Muscle of leg (tissue), 16 donors: ENCODE measurements at places on chromosomes 3 and 15.

- DNase-seq: peak; percentile 76
These were observed 38.4 kb upstream of the TRAK1 start for GRCh38 chr3:42052484-42053351.

- DNase-seq: peak; percentile 53
These were observed 90.9 kb downstream of the SAMMSON start for GRCh38 chr3:70090322-70090913.

DNA sequence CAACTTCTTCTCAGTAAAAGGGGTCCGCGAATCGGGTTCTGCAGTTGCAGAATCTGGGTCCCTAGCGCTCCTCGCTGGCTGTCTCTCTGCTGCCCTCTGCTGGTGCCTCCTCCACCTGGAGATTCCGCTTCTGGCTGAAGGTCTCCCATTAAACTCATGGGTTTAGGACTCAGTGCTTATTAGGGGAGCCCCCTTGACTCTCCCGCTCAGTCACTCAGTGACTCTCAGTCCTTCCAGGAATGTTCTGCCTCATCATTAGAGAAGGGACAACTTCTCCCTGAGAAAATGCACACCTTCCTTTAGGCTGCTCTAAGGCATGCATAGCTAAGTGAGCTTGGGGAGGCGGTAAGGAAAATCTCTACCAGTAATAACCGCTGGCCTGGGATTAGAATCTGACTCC is 7.1 kb downstream of the CPN2 start:
- DNase-seq: peak; percentile 70

DNA sequence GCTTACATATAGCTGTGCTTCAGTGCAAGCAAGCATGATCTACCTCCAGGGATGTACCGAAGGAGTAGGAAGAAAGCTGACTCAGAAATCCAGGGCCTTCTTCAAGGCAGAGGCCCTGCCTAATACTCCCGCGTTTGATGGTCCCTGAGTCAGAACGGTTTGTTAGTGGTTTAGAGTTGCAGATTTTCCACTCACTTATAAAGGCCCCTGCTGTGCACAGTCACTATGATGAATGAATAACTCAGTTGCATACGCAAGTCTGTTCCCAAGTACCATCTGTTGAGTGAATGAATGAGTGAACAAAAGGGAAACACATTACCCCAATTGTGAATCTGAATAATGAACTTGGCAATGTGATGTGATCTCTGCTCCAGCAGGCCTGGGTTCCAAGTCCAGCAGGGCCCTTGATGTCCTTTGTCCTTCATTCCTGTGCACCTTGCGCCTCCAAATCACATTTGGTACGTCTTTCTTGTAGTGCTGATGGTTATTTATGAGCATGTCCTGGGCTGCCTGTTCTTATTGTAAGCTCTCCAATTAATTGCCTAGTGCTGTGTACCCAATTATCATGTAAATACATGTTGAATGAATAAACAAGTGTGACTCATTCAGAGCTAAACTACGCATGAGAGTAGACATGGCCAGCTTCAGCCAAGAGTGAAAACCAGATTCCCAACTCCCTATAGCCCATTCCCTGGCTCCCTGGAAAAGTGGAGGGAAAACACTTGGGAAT is 85.3 kb upstream of the LIMD1 start:
- DNase-seq: peak; percentile 63

DNA sequence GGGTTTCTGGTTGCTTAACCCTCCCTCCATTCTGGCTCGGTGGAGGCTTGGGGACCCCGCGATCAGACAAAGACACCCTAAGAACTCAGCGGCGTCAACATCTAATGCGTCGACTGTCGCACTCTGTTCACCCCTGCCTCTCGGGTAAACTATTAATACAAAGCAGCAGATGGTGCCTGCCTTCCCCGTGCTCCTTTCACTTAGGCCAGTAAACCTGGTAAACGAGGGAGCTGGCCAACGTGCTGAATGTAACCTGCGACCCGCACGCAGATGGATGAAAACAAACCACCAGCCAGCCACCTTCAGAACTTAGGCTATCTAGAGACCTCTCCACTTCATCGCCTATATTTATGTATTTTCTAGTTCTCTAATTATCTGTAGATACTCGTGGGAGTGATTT is 848 bp upstream of the CADPS start:
- DNase-seq: peak; percentile 55

DNA sequence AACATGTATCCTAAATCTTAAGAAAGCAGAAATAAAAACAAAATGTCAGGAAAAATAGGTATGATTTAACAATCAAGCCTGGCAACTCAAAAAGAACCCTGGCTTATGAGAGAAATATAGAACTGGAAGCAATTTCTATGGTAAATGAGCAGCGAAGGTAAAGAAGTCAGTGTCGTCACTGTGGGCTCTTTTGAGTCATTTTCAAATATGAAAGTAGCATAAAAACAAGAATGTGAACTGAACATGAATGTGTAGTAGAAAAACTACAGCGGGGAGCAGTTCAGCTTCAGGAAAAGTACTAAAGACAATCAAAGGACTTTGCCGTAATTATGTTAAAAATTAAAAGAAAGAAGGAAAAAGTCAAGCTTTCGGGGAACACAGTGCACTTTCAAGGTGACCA is 17.5 kb downstream of the LSG1 start:
- DNase-seq: no peak

DNA sequence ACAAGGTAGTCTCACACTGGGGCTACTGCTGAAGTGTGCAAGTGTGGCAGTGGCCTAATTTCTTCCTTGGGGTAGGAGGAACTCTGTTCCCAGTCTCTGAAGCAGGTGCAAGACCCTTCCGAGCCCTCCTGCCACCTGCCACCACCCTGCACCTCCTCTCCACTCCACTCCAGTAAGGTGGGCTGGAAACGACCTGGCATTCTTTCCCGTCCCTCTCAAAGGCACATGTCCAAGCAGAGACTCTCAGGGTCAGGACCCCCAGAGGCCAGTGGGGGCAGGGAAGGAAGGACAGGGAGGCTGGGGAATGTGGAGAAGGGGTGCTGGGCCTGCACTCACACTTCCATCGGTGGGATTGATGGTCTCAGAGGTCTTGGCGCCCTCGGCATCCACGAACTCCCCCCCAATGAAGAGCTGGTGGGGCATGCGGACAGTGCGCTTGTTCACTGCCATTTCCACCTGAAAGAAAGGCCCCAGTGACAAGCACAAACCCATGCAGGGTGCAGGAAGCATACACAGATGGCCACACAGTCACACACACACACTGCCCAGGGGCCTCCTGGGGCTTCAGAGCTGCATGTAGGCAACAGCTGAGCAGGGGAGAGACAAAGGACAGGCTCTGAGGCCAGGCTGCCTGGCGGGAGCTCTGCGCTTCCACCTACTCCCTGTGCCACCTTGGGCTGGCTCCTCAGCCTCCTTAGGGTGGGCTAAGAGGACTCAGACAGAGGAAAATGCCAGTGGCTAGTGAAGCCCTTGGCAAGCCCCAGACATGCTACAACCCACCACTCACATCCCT is 43.8 kb downstream of the ALDH1L1 start:
- no peak for DNase-seq

- peak; percentile 41 for DNase-seq
These were observed 44.8 kb downstream of the CMTM8 start for GRCh38 chr3:32283304-32283703.

- DNase-seq: no peak
These were observed 7.3 kb upstream of the CDAN1 start for GRCh38 chr15:42744195-42744594.

GRCh38 chr3:47385007-47385406 is 4.2 kb downstream of the PTPN23 start:
- DNase-seq: no peak

- DNase-seq: no peak
These were observed 33.9 kb upstream of the SLC41A3 start for GRCh38 chr3:126117786-126118185.

DNA sequence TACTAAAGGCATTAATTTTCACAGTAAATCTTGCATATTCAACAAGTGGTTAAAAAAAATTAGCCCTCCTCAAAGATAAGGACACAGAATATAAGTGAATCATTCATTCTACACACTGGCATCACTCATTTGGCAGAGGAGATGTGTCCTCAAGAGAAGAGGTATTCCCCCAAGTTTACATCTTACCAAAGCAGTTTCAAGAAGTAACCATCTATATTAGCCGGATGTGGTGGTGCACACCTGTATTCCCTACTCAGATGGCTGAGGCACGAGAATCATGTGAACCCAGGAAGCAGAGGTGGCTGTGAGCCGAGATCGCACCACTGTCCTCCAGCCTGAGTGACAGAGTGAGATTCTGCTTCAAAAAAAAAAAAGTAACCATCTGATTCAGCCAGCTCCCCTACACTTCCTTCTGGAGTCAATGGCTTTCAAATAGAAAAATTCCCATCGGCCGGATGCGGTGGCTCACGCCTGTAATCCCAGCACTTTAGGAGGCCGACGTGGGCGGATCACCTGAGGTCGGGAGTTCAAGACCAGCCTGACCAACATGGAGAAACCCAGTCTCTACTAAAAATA is 15.4 kb downstream of the RAF1 start:
- no peak for DNase-seq

GRCh38 chr3:187740421-187741399 is 4.6 kb downstream of the BCL6 start:
- peak; percentile 83 for DNase-seq

DNA sequence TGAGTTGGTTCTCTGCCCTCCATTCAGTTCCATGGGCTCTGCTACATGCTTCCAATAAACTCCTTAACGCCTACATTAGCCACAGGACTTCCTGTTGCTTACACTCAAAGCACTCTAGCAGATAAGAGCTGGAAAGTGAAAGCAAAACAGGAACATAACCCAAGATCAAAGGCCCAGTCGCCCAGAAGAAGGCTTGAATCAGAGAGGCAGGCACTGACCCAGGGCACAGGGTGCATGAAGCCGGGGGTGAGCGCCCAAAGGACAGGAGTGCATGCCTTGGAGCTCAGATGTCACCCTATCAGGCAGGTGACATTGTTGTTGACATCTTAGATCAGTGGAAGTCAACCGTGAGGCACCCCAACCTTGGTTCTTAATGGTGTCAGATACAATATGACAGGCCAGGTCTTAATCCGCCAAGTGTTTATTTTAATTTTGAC is 235.1 kb downstream of the UACA start:
- DNase-seq: no peak

DNA sequence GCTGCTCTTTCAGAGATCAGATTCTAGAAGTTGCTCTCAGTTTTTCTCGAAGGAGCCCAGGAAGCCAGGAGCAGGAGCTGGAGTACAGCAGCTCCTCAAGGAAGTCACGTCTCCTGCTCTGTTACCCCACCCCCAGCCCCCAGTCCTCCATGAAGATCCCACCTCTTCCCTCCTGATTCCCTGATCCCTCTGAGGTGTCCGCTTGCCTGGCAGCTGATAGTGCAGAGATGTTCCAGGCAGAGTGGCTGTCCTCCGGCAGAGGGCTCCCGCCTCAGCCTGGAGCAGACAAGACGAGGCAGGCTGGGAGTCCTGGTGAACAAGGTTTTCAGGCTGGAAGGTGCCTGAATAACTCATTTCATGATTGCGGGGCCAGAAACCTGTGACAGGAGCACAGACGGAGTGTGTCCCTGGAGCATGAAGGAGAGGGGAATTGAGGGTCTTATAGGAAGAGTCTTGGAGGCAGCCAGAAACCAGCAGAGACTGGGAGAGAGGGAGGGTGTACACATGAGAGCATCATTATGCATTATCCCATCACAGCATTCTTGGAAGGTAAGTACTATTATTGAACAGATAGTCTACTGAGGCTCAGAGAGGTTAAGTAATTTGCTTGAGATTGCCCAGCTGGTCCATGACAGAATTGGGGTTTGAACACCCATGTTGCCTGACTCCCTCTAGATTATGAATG is 1.2 kb downstream of the HRH1 start:
- DNase-seq: peak; percentile 89

GRCh38 chr3:80157546-80157945 is 389.7 kb upstream of the ROBO1 start:
- peak; percentile 23 for DNase-seq

- DNase-seq: no peak
These were observed at the start of gene CLDN18 for GRCh38 chr3:138009476-138010272. Gene CLDN18, plus strand, starts transcription at chr3:138010165. Its CDS starts 61 bp downstream, at chr3:138010226.

- no peak for DNase-seq
These were observed 83.9 kb downstream of the ZIC1 start for GRCh38 chr3:147493065-147493464.

DNA sequence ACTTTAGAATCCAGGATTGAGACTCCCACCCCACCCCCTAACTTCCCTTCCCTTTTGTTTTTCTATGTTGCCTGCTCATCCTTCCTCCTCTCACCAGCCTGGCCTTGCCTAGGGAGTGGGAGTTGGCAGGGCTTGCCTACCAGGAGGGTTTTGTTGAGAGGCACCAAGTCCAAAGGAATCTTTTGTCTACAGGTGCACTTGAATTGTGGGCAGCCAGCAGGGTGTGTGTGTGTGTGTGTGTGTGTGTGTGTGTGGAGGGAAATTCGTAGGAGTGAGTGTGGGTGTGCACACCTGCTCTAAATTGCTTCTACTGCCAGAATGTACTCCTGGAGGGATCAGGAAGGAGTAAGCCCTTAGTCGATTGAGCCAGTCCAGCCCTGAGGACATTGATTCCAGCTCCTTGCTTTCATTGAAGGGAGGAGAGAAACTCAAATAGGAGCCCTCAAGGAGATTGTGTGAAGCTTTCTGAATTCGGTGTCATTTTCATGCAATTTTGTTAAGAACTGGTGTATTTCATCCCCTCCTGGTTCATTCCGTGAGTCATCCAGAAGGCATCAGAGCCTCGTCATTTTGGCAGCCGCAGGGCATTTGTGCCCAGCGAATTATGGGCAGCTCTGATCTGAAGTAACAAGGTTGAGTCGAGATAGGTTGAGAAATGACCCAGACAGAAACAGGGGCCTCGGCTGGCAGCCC is 112.1 kb downstream of the SLCO3A1 start:
- no peak for DNase-seq

DNA sequence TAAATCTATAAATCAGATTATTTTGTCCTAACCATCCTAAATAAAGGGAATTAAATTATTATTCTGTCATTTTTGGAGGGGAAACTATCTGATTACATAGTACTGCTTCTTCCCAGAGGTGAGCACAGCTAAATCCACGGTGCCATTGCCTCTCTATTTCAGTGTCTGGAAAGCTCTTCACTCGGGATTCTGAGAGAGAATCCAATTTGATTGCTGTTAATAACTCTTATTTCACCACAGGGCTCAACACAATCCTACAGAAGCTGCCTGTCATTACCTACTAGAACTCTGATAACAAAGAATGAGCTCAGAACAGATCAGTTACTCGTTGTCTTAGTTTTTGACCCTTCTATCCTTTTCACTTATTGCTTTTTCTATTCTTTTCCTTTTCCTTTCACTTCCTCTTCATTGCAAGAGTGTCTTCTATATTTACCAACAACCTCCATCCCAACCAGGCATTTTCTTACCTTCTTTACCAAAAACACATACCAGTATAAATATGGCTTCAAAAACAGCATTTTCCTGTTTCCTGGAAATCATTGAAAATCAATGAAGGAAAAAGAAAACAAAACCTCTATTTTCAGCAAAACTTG is 30.4 kb downstream of the OXNAD1 start:
- DNase-seq: no peak
